ENCODE measurements at places on chromosomes 3 and 15.

DNA sequence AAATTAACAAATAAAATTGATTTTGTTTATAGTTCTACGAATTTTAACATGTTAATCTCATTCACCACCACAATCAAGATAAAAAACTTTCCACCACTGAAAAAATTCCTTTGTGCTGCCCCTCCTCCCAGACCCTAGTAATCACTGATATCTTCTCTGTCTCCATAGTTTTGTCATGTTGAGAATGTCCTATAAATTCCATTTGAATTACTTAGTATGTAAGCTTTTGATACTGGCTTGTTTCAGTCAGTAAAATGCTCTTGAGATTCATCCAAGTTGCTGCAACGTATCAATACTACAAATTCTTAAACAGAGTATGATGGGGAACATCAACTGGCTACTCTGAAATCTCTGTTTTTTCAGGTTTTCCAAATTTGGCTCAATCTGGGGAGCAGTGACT lies 129.6 kb downstream of the CTNNB1 start:
- peak; percentile 68 for DNase-seq

DNA sequence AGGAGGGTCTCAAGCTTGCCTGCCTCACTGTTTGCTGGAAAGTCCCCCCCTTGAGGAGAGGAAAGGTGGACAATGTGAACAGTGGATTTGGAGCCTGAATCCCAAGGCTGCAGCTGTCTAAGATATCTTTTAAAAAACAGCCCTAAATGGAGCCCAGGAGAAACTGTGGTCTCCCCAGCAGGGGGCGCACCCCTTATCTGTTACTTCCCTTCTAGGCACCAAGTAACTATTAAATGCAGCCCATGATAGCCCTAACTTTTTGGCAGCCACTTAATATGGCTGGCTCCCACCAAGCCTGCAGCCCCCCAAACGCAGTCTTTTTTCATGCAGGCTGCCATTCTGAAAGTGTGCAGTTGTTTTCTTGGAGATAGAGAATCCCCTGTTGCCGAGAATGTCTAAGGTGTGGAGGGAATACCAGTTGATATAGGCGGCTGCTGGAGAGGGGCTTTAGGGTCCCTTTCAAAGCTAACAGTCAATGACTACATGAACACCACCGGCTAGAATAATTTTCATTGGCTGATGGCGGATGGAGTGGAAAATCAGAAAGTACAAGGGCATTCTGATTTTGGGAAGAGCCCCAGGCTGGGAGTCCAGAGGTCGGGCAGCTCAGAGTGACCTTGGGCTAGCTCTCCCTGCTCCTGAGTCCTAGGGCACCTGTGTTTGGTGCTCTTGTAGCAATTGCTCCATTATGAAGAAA lies 1.3 kb downstream of the RHCG start:
- no peak for DNase-seq

- peak; percentile 92 for DNase-seq
Measured at GRCh38 chr15:82178061-82178460, 84.5 kb downstream of the EFL1 start.

DNA sequence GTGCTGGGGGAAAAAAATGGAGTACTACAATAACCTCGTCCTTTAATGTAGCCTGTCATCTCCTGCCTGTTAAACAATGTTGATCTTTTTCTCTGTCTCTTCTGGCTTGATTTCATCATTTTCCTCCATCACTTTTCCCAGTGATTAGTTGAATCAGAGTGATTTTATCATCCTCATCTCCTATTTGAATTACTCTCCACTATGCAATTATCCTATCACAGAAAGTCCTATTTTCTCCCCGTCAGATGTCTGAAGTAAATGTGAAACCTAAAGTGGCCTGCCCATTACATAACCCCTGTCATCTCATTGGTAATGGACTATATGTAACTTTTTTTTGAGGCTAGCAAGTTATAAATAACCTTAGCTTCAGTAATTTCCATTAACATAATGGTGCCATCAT lies 201.8 kb downstream of the CACNA2D3 start:
- DNase-seq = no peak

DNA sequence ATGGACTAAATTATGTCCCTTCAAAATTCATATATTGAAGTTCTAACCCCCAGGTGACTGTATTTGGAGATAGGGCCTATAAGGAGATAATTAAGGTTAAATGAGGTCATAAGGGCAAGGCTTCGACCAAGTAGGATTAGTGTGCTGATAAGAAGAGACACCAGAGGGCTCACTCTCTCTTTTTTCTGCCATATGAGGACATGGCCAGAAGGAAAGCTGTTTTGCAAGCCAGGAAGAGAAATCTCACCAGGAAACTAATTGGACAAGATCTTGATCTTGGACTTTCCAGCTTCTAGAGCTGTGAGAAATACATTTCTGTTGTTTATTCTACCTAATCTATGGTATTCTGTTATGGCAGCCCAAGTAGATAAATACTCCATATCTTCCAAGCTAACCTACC lies 503.6 kb upstream of the NAALADL2 start:
- peak; percentile 35 for DNase-seq

GRCh38 chr15:78992416-78993256 lies 47.8 kb upstream of the CTSH start:
- peak; percentile 24 for DNase-seq
